HepG2 (cell line): ENCODE measurements at places on chromosomes 6 and 20. TPM values are rescaled to one million over a fixed set of nuclear protein-coding genes. Genes with fewer than 3 reads are reported as not detected.

Gene BFSP1
- polyA plus RNA-seq: 0.24 and 0.26 TPM in 2 replicates

Gene ZC3H12D
- 1.2 and 1.7 TPM in 2 replicates for polyA plus RNA-seq

Gene HLA-DQA1
- not detected in 2 replicates for polyA plus RNA-seq

Gene CCM2L
- polyA plus RNA-seq: not detected in 2 replicates

Gene MYCT1
- polyA plus RNA-seq: not detected in 2 replicates

Gene SLC24A3
- polyA plus RNA-seq: 0.01 TPM in 1 of 2 replicates, not detected in the other

Gene EBF4
- 2.2 and 5.2 TPM in 2 replicates for polyA plus RNA-seq

Gene DBNDD2
- 47.6 and 50.4 TPM in 2 replicates for polyA plus RNA-seq

Gene TOMM6
- polyA plus RNA-seq: 253 and 320 TPM in 2 replicates

GRCh38 chr6:56041591-56041990 is 166.2 kb upstream of the BMP5 start:
- no peaks in the 10 kb centered on the region for H3K27me3 ChIP-seq
- no peaks in the 10 kb centered on the region for H3K36me3 ChIP-seq
- H3K4me1 ChIP-seq: no peaks in the 10 kb centered on the region
- DNase-seq: no peak
- H3K27ac ChIP-seq: no peak overlapping the region

DNA sequence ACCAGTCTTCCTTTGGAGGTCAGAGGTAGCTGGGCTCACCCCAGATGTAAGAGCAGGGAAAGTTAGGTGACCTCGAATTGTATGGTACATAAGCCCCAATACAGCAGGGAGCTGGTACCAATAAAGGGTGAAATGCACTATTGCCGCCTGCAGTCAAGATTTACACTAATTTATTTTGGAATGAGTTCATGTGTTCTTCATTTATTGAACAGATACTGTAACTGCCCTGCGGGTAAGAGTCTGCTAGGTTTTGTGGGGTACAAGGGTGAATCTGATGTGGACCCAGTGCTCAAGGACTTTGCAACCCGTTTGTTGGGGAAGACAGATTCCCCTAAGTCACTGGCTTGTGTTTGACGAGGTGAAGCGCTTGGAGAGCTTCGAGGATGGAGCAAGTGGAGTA is 2.5 kb upstream of the DNAJC5 start:
- no peak overlapping the region for H3K27ac ChIP-seq
- DNase-seq: no peak
- peaks cover 41% of the 10 kb centered on the region for H3K36me3 ChIP-seq
- no peaks in the 10 kb centered on the region for H3K27me3 ChIP-seq
- no peak overlapping the region for H3K4me3 ChIP-seq
- peaks cover 18% of the 10 kb centered on the region for H3K4me1 ChIP-seq

- H3K27ac ChIP-seq: no peak overlapping the region
- H3K4me3 ChIP-seq: no peak overlapping the region
- H3K36me3 ChIP-seq: no peaks in the 10 kb centered on the region
- no peaks in the 10 kb centered on the region for H3K4me1 ChIP-seq
These were observed 20.2 kb downstream of the ADGRF4 start for GRCh38 chr6:47718571-47718970.

DNA sequence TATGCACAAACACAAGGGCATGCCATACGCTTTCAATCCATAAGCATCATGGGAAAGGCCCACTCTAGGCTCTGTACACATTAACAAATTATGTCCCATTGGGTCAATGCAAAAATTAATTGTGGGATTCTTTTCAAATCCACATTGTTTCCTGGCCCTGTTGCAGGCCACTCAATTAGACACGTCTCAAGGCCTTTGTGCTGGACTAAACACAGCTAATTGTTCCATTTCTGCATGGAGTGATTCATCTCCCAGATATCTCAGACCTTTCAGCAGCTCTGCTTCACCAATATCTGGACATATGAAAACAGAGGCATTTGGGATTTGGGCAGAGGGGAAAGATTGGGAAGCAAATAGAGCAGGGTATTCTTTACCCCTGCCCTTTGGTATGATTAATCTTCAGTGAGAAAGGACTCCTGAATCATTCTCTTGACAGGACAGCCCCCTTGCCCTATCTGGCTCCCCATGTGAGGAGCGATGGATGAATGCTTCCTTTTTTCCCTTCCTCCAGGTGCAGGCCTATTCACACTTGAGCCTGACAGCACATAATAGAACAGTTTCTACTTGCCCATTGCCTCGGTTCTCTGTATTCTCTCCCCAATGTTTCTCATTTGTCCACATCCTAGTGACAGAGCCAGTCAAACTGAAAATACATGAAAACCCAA is 547.6 kb downstream of the HAO1 start:
- no peak overlapping the region for H3K4me3 ChIP-seq
- no peaks in the 10 kb centered on the region for H3K4me1 ChIP-seq
- no peaks in the 10 kb centered on the region for H3K27me3 ChIP-seq
- no peaks in the 10 kb centered on the region for H3K36me3 ChIP-seq
- H3K27ac ChIP-seq: no peak overlapping the region
- no peak for DNase-seq

GRCh38 chr6:21186479-21187055 is 407.0 kb upstream of the SOX4 start:
- no peaks in the 10 kb centered on the region for H3K36me3 ChIP-seq
- DNase-seq: no peak
- H3K27me3 ChIP-seq: no peaks in the 10 kb centered on the region
- no peak overlapping the region for H3K27ac ChIP-seq
- peaks cover 16% of the 10 kb centered on the region for H3K4me1 ChIP-seq

DNA sequence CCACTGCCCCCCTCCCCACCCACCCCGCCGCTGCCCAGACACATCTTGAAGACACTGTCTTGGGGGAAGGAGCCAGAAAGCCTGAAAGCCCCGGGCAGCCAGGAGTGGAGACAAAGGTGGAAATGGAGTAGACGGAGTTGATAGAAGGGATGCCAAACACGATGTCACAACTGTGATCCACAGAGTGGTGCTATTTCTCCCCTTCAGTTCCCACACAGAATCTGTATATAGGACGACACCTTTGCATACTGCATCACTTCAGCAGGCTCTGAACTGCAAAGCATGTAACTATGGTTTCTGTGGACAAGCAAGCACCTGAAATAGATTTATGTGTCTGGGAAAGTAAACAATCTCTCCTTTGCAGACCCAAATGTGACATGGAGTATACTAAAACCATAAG is 56.4 kb upstream of the F13A1 start:
- no peaks in the 10 kb centered on the region for H3K36me3 ChIP-seq
- H3K27ac ChIP-seq: no peak overlapping the region
- no peak overlapping the region for H3K4me3 ChIP-seq

- no peaks in the 10 kb centered on the region for H3K36me3 ChIP-seq
- H3K27ac ChIP-seq: no peak overlapping the region
- H3K27me3 ChIP-seq: no peaks in the 10 kb centered on the region
- H3K4me3 ChIP-seq: no peak overlapping the region
- DNase-seq: no peak
These were observed 141.9 kb downstream of the ID4 start for GRCh38 chr6:19979059-19979458.

DNA sequence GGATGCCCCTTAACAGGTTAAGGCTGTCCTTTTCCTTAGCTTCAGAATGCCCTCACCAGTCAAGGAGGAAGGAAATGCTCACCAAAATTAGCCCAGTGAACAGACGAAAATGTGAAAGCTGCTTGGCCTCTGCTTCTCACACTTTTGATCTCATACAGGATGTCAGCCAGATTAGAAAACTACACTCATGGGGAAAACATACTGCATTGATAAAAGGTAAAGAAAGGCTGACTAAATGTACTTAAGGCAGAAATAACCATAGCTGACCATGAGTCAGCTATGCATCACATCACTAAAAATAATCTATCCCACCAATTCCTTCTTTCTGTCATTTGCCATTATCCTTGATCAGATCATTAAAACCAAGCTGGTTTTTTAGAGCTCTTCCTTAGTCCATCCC is 198.4 kb upstream of the TENT5A start:
- H3K4me1 ChIP-seq: no peaks in the 10 kb centered on the region
- H3K27me3 ChIP-seq: no peaks in the 10 kb centered on the region
- no peaks in the 10 kb centered on the region for H3K36me3 ChIP-seq
- no peak overlapping the region for H3K27ac ChIP-seq
- H3K4me3 ChIP-seq: no peak overlapping the region

- H3K4me3 ChIP-seq: no peak overlapping the region
- no peak overlapping the region for H3K27ac ChIP-seq
- no peaks in the 10 kb centered on the region for H3K27me3 ChIP-seq
- DNase-seq: no peak
- peaks cover 10% of the 10 kb centered on the region; the same call in 1 of the 3 replicates for H3K36me3 ChIP-seq
These were observed 19.2 kb downstream of the SRSF3 start for GRCh38 chr6:36613200-36613995.

- H3K4me1 ChIP-seq: no peaks in the 10 kb centered on the region
- H3K27ac ChIP-seq: no peak overlapping the region
These were observed 977 bp downstream of the MEI4 start for GRCh38 chr6:77653816-77654215.

GRCh38 chr6:92910646-92911045 is 508.7 kb downstream of the EPHA7 start:
- H3K36me3 ChIP-seq: no peaks in the 10 kb centered on the region
- no peak overlapping the region for H3K27ac ChIP-seq
- DNase-seq: no peak
- no peaks in the 10 kb centered on the region for H3K4me1 ChIP-seq

GRCh38 chr20:3889489-3890397 is 556 bp downstream of the PANK2 start:
- H3K27me3 ChIP-seq: no peaks in the 10 kb centered on the region; the same call in 2 of the 3 replicates
- peak; percentile 33 for DNase-seq
- peak overlapping the region; percentile 86 for H3K27ac ChIP-seq
- peaks cover 54% of the 10 kb centered on the region for H3K4me1 ChIP-seq
- peak overlapping the region; percentile 94 for H3K4me3 ChIP-seq

DNA sequence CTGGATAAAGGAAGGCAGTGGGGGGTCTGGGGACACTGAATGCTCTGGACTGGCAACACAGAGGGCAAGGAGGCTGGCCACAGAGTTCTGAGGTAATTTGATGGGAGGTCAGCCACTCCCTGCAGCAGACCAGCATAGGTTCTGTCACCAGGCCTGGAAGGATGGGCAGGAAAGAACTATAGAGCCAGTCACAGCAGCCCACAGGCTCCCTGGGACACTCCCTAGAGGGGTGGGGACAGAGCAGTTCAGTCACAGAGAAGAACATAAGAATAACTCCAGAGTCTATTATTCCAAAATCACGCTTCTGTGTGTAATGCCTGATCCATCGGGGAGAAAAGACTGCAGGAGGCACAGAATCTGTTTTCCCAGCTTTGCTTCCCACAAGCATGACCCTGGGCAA is 19.6 kb downstream of the DYNLRB1 start:
- peaks cover 89% of the 10 kb centered on the region for H3K36me3 ChIP-seq
- no peak overlapping the region for H3K27ac ChIP-seq
- no peak overlapping the region for H3K4me3 ChIP-seq

- H3K4me1 ChIP-seq: peaks cover 68% of the 10 kb centered on the region
- H3K36me3 ChIP-seq: no peaks in the 10 kb centered on the region; the same call in 1 of the 2 replicates
- DNase-seq: peak; percentile 98
- H3K4me3 ChIP-seq: no peak overlapping the region
These were observed 6.2 kb downstream of the COL9A3 start for GRCh38 chr20:62822788-62823651.
